Thymus (tissue), 14 donors: ENCODE measurements at places on chromosomes 6 and 20.

- DNase-seq, result no peak
These were observed 153.1 kb downstream of the RCAN2 start for GRCh38 chr6:46338131-46338530.

DNA sequence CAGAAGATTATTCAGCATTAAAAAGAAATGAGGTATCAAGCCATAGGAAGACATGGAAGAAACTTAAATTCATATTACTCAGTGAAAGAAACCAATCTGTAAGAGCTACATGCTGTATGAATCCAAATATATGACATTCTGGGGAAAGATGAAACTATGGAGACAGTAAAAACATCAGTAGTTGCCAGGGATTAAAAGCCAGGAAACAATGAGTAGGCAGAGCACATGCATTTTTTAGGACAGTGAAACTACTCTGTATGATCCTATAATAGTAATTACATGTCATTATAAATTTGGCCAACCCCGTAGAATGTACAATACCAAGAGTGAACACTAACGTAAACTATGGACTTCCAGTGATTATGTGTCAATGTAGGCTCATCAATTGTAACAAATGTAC lies 92.8 kb upstream of the RNF217 start:
- DNase-seq, result no peak

DNA sequence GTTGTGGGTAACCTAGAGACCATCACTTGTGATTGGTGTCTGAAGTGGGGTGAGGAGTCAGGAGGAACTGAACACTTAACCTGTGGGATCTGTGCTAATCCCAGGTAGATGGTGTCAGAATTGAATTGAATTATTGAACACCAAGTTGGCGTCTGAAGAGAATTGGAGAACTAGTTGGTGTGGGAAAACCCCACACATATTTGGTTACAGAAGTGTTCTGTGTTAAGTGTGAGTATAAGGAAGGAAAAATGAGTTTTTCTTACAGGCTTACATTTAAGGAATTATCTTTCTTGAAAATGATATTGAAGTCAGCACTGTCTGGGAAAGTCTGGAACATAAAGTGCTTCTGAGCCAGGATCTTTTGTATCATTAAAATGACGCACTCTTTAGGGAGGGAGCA lies 182.9 kb upstream of the ECI2 start:
- DNase-seq, result no peak

GRCh38 chr6:168226902-168227318 lies 92.7 kb downstream of the DACT2 start:
- no peak for DNase-seq

GRCh38 chr6:51093871-51094270 lies 275.2 kb downstream of the TFAP2B start:
- DNase-seq, result no peak

DNA sequence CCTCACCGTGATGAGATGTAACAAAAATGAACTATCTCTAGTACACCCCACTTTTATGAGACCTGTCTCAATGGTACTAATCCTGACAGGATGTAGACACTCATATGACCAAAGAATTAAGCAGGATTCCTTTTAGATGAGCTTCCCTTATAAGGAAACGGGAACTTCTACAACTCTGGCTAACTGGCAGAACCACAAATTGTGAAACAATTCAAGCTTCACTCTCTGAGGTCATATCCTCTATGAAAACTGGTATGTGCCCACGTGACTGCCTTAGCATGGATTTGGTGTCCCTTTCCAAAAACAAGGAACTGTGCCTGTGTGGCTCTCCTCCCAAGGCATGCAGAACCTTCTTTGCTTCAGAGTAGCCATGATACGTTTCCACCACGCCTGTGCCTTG lies 14.1 kb upstream of the CPNE5 start:
- no peak for DNase-seq

DNA sequence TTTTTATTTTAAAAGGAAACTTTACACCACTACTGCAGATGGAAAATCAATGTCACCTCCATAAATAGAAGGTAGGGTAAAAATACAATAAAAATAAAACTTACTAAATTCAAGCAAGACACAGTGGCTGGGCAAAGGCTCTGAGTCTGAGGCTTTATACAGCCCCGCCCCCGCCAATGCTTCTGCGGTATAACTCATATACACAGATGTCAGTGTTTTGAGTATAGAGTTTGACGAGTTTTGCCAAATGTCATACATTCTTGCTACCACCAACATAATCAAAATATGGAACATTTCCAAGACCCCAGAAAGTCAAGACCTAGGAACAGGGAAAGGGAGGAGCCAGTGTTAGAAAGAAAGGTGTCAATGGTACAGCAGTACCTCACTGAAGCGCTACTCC lies 12.8 kb downstream of the NFATC2 start:
- DNase-seq, result no peak

GRCh38 chr20:51528263-51529027 lies 14.1 kb downstream of the NFATC2 start:
- DNase-seq, result no peak
